ENCODE measurements at places on chromosomes 13 and 19. TPM values are rescaled to one million over a fixed set of nuclear protein-coding genes. Genes with fewer than 3 reads are reported as not detected.

DNA sequence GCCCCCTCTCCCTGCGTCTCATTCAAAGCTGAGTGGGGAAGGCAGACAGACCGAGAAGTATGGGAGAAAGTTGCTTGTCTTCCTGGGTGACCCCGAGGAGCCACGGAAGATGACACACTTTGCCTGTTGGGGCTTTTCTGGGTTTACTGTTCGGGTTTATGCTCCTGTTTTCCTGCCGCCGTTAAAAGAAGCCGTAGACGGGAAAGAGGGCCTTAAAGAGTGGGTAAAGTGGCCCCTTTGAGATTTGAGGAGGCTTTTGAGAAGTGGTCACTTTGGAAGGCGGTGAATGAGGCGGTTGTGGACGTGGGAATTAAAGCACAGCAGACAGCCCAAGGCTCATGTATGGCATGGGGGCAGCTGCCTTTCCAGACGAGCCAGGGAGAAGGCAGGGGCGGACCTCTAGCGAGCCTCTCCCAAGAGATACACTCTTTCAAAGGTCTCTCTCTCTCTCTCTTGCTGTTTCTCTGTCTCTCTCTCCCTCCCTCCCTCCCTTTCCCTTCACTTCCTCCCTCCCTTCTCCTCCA, 493 bp upstream of the LHFPL6 start:
- peak; percentile 48 for DNase-seq
- peak overlapping the region; percentile 16 for H3K27ac ChIP-seq
- peak overlapping the region; percentile 75 for H3K4me3 ChIP-seq

DNA sequence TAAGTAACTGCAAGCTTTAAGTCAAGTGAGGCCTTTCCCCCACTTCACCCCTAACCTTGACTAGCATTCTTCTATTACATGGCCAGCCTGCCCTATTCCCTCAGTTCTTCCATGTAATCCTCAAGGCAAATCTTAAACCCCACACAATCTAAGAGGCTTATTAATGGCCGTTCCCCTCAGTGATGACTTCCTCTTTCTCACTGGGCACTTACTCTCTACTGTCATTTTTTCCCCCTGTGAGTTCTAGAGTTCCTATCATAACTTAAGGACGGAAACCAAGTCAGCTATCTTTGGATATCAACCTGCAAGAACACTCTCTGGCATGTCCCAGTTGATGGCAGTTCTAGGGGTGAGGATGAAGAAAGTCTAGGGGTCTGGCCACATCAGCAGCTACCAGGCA, 131.2 kb downstream of the DCLK1 start:
- H3K4me3 ChIP-seq: no peak overlapping the region
- no peak overlapping the region for H3K27ac ChIP-seq
- H3K36me3 ChIP-seq: no peaks in the 10 kb centered on the region
- no peak for DNase-seq
- H3K27me3 ChIP-seq: no peaks in the 10 kb centered on the region

DNA sequence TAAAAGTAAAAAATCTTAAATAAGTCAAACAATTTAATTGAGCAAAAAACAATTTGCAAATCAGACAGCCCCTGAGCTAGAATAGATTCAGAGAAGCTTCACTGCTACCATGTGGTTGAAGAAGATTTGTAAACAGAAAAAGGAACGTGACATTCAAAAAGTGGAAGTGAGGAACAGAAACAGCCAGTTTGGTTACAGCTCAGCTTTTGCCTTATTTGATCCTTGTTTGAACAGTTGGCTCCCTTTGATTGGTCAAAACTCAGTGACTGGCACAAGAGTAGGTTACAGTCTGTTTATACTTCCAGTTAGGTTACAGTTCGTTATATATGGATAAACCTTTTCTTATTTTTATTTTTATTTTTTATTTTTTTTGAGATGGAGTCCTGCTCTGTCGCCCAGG, 5.8 kb downstream of the ZNF221 start:
- no peaks in the 10 kb centered on the region for H3K36me3 ChIP-seq
- no peak for DNase-seq
- H3K27ac ChIP-seq: no peak overlapping the region

DNA sequence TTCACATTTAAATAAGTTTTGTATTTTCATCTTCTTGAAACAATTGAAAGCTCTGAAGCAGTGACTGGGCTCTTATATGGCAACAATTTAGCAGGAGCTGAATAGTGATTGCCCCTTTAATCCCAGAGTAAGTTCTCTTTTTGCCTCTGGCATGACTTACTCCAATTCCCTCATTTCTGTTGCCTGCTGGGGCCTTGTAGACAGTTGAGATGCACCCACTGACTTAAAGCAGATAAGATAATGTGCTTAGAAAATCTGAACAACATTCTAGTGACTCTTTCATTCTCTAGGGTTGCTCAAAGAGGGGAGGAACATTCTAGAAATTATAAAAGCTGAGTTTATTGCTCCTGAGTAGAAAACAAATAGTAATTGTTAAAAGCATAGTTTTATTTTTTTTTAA, 52.8 kb downstream of the AKAP11 start:
- no peak overlapping the region for H3K27ac ChIP-seq
- no peaks in the 10 kb centered on the region for H3K27me3 ChIP-seq
- H3K4me3 ChIP-seq: no peak overlapping the region
- peaks cover 12% of the 10 kb centered on the region for H3K4me1 ChIP-seq
- DNase-seq: no peak

- H3K4me3 ChIP-seq: no peak overlapping the region
- H3K4me1 ChIP-seq: no peaks in the 10 kb centered on the region
- DNase-seq: no peak
- no peak overlapping the region for H3K27ac ChIP-seq
These were observed 15.3 kb downstream of the RFXAP start for GRCh38 chr13:36834299-36834698.

- no peak overlapping the region for H3K4me3 ChIP-seq
- H3K27ac ChIP-seq: no peak overlapping the region
- H3K4me1 ChIP-seq: no peaks in the 10 kb centered on the region
- peaks cover 15% of the 10 kb centered on the region for H3K27me3 ChIP-seq
These were observed 75.6 kb upstream of the ZNF507 start for GRCh38 chr19:32269831-32270230.

GRCh38 chr19:18542941-18543813, at the start of gene FKBP8:
Gene FKBP8, minus strand, starts transcription at chr19:18543573. Its CDS starts 1,603 bp downstream, at chr19:18541970.
- peaks cover 21% of the 10 kb centered on the region for H3K36me3 ChIP-seq
- H3K4me1 ChIP-seq: peaks cover 3% of the 10 kb centered on the region
- DNase-seq: peak; percentile 96
- peak within 1 kb of the TSS; percentile 97 for H3K4me3 ChIP-seq
- H3K27me3 ChIP-seq: no peaks in the 10 kb centered on the region
- H3K27ac ChIP-seq: peak within 1 kb of the TSS; percentile 85

DNA sequence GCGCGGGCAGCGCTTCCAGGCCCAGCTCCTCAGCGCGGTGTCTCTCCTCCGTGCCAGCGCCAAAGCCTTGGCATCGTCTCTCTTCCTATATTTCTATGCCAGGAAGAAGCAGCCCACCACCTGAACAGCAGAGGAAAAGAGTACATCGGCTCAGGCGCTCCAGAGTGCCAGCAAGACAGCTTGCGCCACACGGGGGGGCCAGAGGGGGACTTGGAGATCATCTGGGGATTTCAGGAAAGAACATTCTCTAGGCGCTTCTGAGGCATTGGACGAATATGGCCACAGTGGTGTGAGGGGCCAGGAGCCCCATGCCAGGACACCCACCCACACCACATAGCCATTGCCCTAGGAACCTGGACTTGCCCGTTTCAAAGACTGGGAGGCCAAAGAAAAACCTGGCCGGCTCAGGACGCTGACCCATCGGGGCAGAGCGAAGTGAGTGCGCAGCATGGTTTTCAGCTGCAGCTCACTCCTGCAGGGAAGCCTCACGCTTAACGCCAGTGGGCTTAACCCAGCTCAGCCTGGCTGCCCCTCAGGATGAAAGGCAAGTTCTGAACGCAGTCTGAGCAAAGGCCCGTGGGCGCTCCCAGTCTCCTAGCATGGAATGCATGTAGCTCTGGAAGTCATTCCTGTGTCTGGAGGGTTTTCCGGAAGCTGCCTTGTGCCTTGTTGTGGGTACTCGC, 62.1 kb downstream of the GGACT start:
- H3K36me3 ChIP-seq: no peaks in the 10 kb centered on the region
- DNase-seq: no peak
- peaks cover 7% of the 10 kb centered on the region for H3K4me1 ChIP-seq
- H3K27me3 ChIP-seq: no peaks in the 10 kb centered on the region

DNA sequence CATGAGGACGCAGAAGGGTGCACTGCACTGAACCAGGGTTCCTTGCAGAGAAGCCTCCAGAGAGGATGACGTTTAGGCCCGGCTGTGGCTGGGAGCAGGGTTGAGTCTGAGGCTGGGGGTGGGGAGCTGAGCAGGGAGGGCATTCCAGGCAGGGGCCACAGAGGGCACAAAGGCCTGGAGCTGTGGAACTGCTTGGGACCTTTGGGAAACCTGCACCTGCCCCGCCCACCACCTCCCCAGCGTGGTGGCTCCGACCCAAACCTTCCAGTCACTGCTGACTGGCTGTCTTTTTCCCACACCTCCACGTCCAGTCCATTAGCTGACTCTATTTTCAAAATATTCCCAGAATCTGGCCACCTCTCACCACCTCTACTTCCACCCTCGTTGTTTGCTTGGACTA, 4.9 kb upstream of the LMTK3 start:
- no peaks in the 10 kb centered on the region for H3K36me3 ChIP-seq
- DNase-seq: no peak
- no peak overlapping the region for H3K27ac ChIP-seq

DNA sequence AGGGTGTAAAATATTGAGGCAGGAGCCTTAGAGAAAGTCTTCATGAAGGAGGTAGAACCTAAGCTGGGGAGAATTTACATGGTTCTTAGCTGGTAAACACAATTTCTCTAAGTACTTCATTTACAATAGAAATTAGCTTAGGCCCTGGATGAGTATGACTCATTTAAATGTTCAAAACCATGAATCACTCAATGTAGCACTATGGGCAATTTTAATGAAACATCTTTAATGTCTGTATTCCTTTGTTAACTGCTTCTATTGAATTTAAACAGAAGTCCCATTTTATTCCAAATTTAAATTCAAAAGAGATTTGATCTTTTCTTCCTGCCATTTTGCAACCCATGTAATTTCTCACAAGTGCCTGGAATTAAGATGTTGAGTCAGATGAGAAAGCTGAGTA, 252.1 kb downstream of the RFC3 start:
- H3K27ac ChIP-seq: no peak overlapping the region
- H3K36me3 ChIP-seq: no peaks in the 10 kb centered on the region
- no peak overlapping the region for H3K4me3 ChIP-seq
- no peaks in the 10 kb centered on the region for H3K4me1 ChIP-seq
- no peak for DNase-seq
- no peaks in the 10 kb centered on the region for H3K27me3 ChIP-seq

GRCh38 chr13:44516771-44517170, 59.4 kb downstream of the TSC22D1 start:
- H3K27me3 ChIP-seq: no peaks in the 10 kb centered on the region
- DNase-seq: no peak
- H3K4me1 ChIP-seq: peaks cover 6% of the 10 kb centered on the region
- H3K36me3 ChIP-seq: no peaks in the 10 kb centered on the region
- H3K4me3 ChIP-seq: no peak overlapping the region

DNA sequence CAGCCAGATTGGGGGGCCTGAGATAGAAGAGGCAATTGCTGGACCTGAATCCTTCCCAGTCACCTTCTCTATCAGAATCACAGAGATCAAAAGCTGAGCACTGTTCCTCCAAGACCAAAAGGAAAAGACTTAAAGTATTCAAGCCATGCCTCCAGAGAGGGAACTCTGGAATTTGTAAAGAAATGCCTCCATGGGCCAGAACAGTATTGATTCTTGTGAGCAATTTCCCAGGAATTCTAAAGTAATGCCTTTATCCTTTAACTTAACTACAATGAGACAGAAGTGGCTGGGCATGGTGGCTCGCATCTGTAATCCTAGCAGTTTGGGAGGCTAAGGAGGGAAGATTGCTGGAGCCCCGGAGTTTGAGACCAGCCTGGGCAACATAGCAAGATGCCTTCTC, 148.8 kb downstream of the FLT1 start:
- no peaks in the 10 kb centered on the region for H3K27me3 ChIP-seq
- DNase-seq: no peak
- peaks cover 29% of the 10 kb centered on the region for H3K4me1 ChIP-seq
- no peak overlapping the region for H3K4me3 ChIP-seq

- DNase-seq: peak; percentile 49
- no peaks in the 10 kb centered on the region for H3K4me1 ChIP-seq
- no peaks in the 10 kb centered on the region for H3K27me3 ChIP-seq
- H3K27ac ChIP-seq: no peak overlapping the region
- no peak overlapping the region for H3K4me3 ChIP-seq
These were observed 15.2 kb downstream of the ZSCAN5C start for GRCh38 chr19:56217039-56217949.

GRCh38 chr13:42617221-42617620, 43.3 kb downstream of the TNFSF11 start:
- H3K4me3 ChIP-seq: no peak overlapping the region
- H3K27me3 ChIP-seq: no peaks in the 10 kb centered on the region
- DNase-seq: no peak
- no peaks in the 10 kb centered on the region for H3K4me1 ChIP-seq
- H3K27ac ChIP-seq: no peak overlapping the region

- DNase-seq: no peak
- H3K4me1 ChIP-seq: peaks cover 9% of the 10 kb centered on the region
- no peak overlapping the region for H3K27ac ChIP-seq
- H3K27me3 ChIP-seq: no peaks in the 10 kb centered on the region
- no peak overlapping the region for H3K4me3 ChIP-seq
- no peaks in the 10 kb centered on the region for H3K36me3 ChIP-seq
These were observed 366.8 kb downstream of the DLEU7 start for GRCh38 chr13:50476577-50477285.

DNA sequence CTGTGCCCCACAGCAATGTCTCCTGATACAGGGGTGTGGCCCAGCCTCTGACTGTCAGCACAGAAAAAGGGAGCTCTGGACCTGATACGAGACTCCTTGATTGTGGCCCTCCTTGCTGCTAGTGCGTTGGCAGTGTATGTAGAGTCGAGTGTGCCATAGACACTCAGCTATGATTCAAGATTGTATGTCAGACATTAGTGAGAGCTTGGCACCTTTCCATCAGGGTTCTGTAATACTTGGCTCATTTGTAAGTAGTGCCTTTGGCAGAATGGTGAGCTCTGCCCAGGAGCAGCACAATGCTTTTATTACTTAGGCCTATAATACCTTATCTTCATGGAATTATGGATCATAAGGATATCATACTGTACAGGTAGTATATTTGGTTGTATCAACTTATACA, 83.4 kb downstream of the ATP8A2 start:
- no peak overlapping the region for H3K4me3 ChIP-seq
- no peaks in the 10 kb centered on the region for H3K36me3 ChIP-seq
- H3K27ac ChIP-seq: no peak overlapping the region
- peaks cover 4% of the 10 kb centered on the region for H3K27me3 ChIP-seq

DNA sequence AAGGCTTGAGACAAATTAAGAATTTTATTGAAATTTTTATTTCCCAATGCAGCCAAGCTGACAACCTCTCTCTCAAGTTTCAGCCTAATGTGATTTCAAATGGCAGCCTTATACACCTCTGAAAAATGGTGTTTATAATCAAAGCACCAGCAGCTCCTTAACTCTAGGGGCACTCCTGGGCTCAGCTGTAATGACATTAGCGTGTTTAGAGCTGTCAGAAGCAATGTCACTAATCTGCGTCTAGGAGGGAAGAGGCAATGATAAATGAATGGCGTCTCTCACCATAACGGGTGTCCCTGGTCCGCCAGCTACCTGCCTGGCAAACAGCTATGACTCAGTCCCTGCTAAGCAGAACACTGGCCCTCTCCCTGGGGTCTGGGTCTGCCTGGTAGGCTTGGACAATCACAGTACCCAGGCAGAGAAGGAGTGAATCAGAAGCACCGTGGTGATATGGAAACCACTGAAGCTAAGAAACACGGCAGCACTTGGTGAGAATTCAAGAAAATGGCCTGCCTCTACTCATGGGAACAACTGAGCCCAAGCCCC, 131.8 kb upstream of the VSTM2B start:
- no peak for DNase-seq
- H3K4me1 ChIP-seq: no peaks in the 10 kb centered on the region
- no peak overlapping the region for H3K4me3 ChIP-seq
- no peaks in the 10 kb centered on the region for H3K27me3 ChIP-seq
- no peaks in the 10 kb centered on the region for H3K36me3 ChIP-seq
- no peak overlapping the region for H3K27ac ChIP-seq

KLK12 gene
- not detected for total RNA-seq

CD33 gene
- total RNA-seq: not detected

DACH1 gene
- total RNA-seq: 3.7 TPM

SYNE4 gene
- 6.3 TPM for total RNA-seq
